ENCODE measurements at places on chromosomes 7 and 10. TPM values are rescaled to one million over a fixed set of nuclear protein-coding genes. Genes with fewer than 3 reads are reported as not detected.

Gene PRLHR
- 0.43 TPM for total RNA-seq

Gene FAM25C
- total RNA-seq: not detected

Gene EBLN1
- total RNA-seq: not detected

Gene UTF1
- not detected for total RNA-seq

Gene TAS2R4
- not detected for total RNA-seq

Gene AGR3
- 74.0 TPM for total RNA-seq

Gene ASAH2
- total RNA-seq: 0.29 TPM

Gene SUMF2
- 118 TPM for total RNA-seq

Gene TMEM273
- 2.8 TPM for total RNA-seq

Gene AFAP1L2
- total RNA-seq: 20.9 TPM

Gene PTPRZ1
- total RNA-seq: 28.7 TPM

Gene COL28A1
- total RNA-seq: 14.3 TPM

Gene CPVL
- total RNA-seq: 22.8 TPM

Gene GLI3
- 6.2 TPM for total RNA-seq

Gene PDAP1
- total RNA-seq: 79.9 TPM

Gene SFTPD
- 12.9 TPM for total RNA-seq

Gene WDR11
- 9.9 TPM for total RNA-seq

Gene ST8SIA6
- total RNA-seq: not detected

Gene LRMDA
- 6.4 TPM for total RNA-seq

Gene RSPH10B
- total RNA-seq: not detected

Gene DOCK4
- total RNA-seq: 54.9 TPM

Gene RNF148
- not detected for total RNA-seq
